ENCODE measurements at places on chromosomes 6 and 20. TPM values are rescaled to one million over a fixed set of nuclear protein-coding genes. Genes with fewer than 3 reads are reported as not detected.

Gene HLA-DRB1
- polyA plus RNA-seq = not detected

Gene CST2
- polyA plus RNA-seq = not detected

Gene GABBR1
- 26.8 TPM for polyA plus RNA-seq

Gene ALDH5A1
- 3.0 TPM for polyA plus RNA-seq

Gene TTK
- polyA plus RNA-seq = 4.1 TPM

Gene FKBP5
- polyA plus RNA-seq = 4.2 TPM

Gene HTR1E
- 0.02 TPM for polyA plus RNA-seq

Gene BIRC7
- polyA plus RNA-seq = not detected

Gene CDH26
- polyA plus RNA-seq = 0.13 TPM

Gene NR2E1
- not detected for polyA plus RNA-seq

Gene XKR7
- polyA plus RNA-seq = 0.02 TPM

Gene MAPK13
- 2.3 TPM for polyA plus RNA-seq

Data from SK-N-SH (cell line).